SJSA1 (cell line): ENCODE measurements at places on chromosomes 6 and 20.

DNA sequence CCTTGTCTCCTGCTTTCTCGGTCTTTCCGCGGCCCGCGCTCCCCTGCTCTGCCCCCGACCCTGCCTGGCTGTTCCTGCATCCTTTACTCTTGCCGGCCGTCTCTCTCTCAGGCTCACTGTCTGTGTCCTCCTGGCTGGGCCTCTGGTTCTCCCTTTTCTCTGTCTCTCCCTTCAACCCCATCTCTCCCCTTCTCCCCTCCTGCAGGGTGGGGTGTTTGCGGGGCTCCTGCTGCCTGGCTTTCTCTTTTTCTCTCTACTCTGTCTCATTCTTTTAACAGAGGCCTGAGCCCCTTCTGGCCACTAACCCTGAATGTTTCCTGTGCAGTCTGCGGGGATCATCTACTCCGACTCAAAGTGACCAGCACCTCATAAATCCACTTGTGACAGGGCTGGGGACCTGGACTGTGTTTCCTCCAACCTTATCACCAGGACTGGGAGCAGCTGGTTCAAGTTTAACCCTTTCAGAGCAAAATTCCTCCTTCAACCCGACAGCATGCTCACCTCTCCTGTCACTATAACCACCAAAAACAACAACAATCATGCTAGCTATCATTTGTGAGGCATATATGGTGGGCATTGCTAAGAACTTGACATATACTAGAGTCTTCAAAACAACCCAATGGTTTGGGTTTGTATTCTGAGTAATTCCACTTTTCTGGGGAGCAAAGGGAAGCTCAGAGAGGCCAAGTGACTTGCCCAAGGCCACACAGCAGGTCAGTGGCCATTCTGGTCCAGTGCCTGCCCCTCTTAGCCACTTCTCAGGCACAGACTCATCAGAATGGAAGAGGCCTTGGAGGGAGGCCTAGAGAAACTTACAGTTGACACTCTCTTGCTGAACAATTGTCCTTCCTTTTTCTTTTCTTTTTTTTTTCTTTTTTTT is 811 bp upstream of the RSPO4 start:
- DNase-seq = no peak

DNA sequence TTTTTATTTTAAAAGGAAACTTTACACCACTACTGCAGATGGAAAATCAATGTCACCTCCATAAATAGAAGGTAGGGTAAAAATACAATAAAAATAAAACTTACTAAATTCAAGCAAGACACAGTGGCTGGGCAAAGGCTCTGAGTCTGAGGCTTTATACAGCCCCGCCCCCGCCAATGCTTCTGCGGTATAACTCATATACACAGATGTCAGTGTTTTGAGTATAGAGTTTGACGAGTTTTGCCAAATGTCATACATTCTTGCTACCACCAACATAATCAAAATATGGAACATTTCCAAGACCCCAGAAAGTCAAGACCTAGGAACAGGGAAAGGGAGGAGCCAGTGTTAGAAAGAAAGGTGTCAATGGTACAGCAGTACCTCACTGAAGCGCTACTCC is 12.8 kb downstream of the NFATC2 start:
- no peak for DNase-seq

- no peak for DNase-seq
Observed at GRCh38 chr20:37329481-37330165, 16.3 kb upstream of the SRC start.

DNA sequence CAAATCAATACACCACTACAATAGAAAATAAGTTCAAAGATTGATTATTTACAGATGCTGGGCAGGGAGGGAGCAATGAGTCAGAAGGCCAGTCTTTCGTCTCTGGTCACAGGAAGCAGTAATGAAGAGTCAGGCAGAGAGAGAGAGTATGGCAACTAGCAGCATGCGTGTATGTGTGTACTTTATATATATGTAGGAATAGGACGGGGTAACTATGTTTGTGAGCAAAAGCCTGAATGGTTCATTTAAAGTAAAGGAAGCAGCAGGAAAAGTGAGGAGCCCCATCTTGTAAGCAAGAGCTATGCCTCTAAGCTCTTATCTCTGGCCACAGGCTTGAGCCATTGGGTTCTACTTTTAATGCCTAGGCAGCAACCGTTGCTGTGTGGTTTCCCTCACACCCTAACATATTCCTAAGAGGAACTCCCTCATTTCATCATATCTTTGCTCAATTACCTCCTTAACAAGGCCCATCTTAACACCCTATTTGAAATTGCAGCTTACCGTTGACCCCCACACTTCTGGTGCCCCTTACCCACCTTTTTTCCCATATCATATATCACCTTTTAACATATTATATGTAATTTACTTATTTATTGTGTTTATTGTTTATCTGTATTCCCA is 66.6 kb downstream of the AFG1L start:
- no peak for DNase-seq

DNA sequence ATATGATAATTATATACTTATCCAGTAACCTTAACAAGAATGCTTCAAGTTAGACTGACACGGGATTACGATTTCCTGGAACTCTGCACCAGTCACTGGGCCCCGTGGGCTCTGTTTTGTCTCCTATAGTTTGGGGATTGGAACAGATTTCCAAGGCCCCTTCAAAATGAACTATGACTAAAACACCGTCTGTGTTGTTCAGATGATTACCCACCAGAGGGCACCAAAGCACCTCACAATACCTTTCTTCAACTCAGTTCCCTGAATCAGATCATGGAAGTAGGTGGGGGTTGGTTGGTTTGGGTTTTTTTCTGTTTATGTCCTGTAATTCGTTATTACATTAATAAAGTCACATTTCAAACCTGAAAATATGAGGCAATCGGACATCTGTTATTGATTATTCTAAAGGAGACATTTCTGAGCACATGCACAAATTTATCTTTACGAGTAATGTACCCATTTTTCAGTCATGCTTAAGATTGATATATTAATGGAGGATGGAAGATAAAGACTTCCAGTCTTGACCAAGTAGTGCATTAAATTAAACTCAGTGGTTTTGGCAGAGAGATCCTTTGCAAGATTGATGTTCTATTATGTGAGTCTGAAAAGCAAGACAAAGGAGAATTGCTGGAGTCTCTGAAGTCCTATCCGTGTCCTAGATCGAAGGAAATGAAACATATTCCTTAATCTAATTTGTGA is 112.0 kb upstream of the COL21A1 start:
- peak; percentile 64 for DNase-seq

DNA sequence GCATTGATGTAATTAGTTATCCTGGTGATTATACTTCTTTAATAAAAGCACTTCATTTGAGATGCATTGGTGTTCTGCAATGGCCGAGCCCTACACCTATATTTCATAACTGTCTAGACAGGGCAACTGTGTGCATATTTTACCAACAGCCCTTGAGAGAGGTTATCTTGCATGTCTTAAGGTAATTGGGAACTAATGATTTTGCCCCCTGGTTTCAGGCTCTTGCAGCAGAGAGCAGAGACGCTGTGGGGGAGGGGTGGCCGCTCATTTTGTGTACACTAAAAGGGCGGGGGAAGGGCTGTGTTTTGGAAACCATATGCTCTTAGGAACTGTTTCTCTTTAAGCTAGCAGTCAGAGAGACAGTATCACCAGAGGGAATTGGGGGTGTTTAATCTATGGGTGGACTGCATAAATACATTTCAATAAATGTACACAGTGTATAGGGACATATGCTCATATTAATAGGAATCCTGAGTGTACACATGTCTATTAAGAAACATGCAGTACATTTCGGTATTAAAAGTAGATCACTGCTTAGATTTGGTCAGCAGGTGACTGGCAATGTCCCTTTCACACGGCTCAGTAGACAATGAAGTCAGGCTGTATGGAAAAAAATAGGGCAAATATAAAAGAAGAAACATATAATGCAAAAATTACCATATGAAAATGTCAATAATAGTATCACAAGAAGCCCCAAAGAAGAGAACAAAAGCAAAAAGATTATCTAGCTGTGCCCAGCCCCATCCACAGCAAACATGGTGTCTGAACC is 402.9 kb upstream of the CITED2 start:
- DNase-seq = no peak

DNA sequence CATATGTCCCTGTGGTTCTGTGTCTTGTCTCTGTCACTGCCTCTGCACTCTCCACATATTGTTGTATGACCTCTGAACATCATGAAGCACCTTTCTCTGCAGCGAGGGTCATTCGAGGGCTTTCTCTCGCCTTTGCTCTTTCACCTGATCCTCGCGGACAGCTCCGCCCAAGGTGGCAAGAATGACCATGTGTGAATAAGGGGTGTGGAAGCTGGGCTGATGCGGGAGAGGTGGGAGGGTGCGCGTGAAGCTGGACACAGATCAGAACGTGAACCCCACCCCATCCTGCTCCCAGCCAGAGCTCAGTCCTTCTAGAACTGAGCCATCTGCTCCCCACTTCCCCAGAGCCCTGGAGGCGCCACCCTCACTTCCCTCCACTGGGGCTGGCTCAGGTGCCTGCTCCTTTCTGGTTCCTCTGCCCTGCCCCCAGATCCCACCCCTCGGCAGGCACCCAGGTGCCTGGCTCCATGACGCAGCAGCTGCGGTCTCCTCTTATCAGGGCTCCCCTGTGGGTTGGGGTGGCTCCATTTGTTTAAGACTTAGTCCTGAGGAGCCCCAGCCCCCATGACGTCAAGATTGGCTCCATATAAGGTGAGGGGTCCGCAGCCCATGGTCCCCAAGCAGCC is at the start of gene MUCL3:
MUCL3 (plus strand) TSS at position 613 of the 626 bp plus-strand sequence. CDS start 27 bp downstream, outside the sequence.
- no peak for DNase-seq
